ENCODE measurements at places on chromosomes 4 and X.

DNA sequence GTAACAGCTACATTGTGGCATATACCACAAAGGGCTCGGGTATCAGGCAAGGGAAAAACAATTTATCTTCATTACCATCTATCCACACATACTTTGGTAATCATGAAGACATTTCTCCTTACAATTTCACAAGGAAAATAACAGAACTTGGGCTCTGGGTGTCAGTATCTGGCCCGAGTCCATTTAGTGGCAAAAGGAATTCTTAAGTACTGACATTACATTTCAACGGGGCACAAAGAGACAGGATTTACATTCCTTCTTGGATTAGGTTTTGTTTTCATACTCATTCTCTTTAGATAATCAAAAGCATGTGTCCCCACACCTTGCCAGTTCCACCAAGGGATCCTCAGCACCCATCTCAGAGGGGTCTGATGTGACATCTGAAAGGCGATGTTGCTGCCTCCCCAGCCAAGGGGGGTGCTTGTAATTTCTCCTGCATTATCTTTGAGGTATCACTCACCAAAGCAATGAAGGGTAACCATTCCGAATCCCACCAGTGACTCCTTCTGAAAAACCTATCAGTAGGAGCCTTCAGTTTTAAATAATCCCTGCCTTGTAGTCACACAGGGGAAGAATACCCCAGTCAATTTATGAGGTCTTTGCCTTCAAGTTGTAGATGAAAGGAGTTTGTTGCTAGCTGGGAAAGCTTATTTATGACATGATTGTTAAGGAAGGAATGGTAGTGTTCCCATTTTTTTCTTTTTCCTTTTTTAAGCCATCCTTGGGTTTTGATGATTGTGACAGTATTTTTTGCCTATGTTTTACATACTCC, 118.6 kb downstream of the PALLD start:
- no peak for DNase-seq

GRCh38 chr4:24519649-24520048, 64.7 kb downstream of the DHX15 start:
- DNase-seq = no peak

GRCh38 chr4:123659262-123659661, 262.7 kb downstream of the SPRY1 start:
- no peak for DNase-seq

DNA sequence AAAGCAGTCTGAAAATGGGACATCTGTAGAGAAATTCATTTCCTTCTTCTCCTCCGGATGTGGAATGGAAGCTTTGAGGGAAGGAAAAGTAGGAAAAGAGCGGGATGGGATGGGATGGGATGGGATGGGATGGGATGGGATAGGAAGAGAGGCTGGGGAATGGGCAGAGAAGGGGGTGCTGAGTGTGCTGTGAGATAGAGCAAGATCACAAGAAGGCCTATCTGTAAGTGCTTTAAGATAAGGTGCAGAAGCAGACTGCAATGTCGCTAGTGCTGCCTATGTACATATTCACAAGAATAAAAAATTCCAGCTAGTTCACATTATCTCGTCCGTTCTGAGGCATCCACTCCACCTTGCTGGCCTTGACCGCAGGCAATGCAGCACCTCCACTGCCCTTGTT, 86.2 kb downstream of the IRF2 start:
- no peak for DNase-seq

DNA sequence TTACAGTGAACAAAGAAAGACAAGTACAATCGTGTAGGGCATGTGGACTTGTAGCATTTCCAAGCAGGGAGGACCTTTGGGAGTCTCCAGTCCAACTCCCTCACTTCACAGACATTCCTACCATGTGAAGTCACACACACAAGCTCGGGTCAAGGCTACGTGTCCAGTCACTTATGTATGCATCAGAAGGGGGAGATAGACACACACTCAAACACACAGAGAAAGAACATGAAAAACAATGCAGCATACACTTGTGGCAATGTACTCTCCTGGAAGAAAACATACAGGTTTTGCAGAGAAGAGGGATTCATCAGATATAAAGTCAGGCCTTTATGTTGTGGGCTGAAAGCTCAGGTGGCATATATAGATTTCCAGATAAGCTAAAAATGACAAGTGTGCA, 136.1 kb upstream of the MID1 start:
- DNase-seq = peak; percentile 34

DNA sequence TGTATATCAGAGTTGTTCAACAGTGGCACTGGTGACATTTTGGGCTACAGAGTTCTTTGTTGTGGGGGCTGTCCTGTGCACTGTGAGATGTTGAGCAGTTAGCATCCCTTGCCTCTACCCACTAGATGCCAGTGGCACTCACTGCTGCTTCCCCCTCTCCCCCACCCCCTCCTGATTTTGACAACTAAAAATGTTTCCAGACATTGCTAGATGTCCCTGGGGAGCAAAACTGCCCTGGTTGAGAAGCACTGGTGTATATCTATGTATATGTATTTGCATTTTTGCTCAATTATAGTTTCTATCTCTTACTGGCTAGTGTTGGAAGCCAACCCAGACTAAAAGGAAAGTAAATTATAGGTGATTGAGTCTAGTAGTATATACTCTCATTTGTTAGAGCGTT, 2.4 kb downstream of the TMEM131L start:
- no peak for DNase-seq

- DNase-seq = peak; percentile 30
Observed at GRCh38 chr4:186685767-186686183, 37.9 kb downstream of the FAT1 start.

DNA sequence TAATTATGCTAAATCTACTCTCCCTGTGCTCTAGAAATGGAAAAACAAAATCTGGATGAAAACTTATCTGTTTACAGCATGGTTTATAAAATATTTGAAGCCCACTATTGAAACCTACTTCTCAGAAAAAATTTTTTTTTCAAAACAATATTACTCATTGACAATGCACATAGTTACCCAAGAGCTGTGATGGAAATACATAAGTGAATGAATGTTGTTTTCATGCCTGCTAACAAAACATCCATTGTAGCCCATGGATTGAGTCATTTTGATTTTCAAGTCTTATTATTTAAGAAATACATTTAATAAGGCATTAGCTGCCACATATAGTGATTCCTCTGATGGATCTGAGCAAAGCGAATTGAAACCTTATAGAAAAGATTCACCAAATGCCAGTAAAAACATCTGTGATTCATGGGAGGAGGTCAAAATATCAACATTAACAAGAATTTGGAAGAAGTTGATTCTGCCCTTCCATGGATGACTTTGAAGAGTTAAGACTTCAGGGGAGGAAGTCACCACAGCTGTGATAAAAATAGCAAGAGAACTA, 144.7 kb upstream of the HHIP start:
- no peak for DNase-seq

- DNase-seq = no peak
Observed at GRCh38 chrX:68918202-68918601, 89.4 kb downstream of the EFNB1 start.

GRCh38 chrX:84363663-84364062, 138.6 kb downstream of the HDX start:
- no peak for DNase-seq

GRCh38 chr4:114926583-114926982, 186.8 kb downstream of the NDST4 start:
- DNase-seq = no peak

DNA sequence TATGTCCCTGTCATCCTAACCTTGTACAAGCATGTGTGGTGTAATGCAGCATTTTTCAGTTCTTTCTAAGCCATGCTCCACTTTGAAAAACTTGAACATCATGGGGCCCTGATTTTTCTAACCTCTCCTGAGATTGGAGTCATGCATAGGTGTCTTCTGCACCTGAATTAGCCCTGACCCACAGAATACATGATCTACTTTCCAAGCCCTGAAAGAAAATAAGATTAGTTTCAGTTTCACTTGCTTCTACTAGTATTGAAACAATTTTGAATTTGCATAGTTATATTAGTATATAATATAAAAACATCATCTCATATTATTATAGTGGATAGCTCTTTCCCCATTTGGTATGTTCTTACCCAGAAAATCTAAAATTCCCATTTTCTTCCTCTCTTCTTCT, 178.2 kb downstream of the HS3ST1 start:
- no peak for DNase-seq

- no peak for DNase-seq
Observed at GRCh38 chrX:65690057-65690855, 22.8 kb downstream of the MSN start.

DNA sequence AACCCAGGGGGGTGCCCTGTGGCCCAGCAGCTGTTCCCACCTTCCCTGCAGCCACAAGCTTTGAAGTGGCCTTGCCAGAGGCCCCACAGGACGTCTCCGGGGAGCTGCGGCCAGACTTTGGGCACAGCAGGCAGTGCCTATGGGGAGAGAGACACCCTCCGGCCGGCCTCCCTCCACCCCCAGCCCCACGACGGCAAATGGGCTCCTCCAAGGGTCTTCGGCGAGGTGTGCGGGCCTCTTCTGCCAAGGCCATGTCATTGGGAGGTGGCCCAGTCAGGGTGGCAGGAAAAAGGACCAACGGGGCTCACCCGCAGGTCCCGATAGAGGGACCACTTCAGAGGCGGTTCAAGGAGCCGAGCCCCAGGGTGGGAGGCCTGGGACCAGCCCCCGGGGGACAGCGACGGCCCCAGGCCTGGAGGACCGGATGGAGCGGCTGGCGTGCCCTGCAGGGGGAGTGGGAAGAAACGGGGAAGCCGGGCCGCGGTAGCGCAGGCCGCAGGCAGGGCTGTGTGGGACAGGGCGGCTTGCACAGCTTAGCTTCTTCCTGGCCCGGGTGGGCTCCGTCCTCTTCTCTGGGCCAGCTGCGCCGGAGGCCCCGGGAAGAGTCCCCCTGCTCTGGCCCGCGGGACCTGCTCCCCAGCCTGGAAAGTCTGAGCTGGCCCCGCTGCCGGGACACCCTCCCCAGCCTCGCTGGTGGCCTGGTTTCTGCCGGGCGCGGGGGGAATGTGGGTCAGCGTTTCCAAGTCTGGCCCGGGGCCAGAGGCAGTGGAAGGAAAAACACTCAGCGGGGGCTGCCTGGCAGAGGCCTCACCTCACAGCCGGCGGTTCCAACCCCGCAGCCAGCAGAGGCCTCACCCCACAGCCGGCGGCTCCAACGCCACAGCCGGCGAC, 21.9 kb upstream of the SPON2 start:
- DNase-seq = no peak

DNA sequence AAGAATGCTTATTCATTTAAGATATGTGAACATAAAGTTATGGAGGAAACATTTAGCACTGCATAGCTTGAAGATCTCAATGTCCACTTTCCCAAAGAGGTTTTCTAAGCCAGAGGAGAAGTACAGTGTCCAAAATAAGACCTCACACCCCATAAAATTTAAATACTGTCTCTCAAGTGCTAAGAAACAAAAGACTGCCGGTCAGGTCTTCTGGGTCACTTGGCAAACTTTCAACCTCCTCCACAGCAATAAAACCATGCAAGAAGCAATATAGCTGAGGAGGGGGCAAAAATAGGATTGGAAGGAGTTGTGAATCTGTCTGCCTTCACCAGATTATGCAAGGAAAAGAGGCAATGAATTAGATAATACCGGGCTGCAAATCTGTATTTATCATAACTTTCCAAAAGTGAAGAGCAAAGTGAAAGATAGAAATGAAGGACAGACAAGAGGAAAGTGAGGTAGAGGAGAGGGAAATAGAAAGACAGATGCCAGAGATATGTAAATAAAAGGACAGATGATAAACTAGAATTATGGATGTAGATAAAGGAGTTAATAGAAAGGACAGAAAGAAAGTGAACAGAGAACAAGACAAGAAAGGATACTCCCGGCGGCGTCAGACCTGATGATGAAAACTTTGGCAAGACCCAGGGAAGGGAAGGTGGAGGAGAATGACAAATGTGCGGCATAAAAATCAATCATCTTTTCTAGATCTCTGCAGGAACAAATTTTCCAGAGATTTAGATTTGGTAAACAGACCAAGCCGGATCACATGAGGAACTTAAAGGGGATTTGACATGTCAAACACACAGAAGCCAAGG, 152.7 kb upstream of the FAM241A start:
- DNase-seq = peak; percentile 34

- no peak for DNase-seq
Observed at GRCh38 chr4:10017037-10017893, 4.0 kb downstream of the SLC2A9 start.

DNA sequence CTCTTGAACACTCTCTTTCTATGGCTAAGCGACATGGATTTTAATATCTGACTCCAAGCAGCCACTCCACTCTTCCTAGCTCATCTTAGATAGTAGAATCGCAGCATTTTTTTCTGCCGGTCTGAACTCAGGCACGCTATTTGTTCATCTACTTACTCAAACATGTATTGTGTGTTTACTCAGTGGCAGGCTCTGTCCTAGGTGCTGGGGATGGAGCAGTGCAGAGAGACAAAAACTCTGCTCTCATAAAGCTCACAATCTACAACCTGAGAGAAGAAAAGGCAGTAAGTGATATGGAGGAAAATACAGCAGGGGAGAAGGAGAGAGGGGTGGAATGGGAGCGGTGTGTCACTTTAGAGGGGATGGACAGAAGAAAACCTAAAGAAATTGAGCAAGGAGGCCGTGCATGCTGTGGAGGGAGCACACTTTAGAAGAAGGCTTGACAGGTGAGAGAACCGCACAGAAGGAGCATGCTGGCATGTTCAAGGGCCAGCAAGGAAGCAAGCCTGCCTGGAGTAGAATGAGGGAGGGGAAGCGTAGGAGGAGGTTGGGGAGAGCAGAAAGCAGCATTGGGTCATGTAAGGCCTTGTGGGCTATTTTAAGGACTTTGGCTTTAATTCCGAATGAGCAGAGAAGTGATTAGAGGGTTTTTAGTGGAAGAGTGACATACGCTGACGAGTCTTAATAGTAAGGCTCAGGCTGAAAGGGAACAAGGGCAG, 132.0 kb downstream of the ANK2 start:
- no peak for DNase-seq

- no peak for DNase-seq
Observed at GRCh38 chr4:67714955-67715354, 14.0 kb upstream of the UBA6 start.

DNA sequence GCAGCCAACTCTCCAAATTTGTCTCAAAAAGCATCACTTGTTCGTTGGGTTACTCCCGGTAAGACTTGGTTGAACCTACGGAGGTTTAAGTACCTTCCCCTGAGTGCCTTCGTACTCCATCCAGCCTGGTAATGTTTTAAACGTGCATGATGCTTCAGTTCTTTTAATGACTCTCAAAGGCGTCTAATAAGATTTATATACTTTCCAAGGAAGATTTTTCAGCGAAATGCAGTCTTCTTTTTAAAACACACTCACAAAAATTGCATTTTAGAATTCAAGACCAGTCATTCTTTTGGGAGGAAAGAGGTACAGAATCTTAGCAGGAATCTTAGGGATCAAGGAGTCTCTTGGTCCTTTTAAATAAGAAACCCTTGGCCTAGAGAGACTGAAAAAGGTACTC, 430 bp upstream of the TRPC3 start:
- no peak for DNase-seq

- DNase-seq = no peak
Observed at GRCh38 chrX:1484638-1485019, 31.9 kb upstream of the ASMTL start.

- DNase-seq = no peak
Observed at GRCh38 chr4:79904331-79904730, 168.7 kb downstream of the ANTXR2 start.

- DNase-seq = no peak
Observed at GRCh38 chr4:117162976-117163375, 77.6 kb upstream of the TRAM1L1 start.

DNA sequence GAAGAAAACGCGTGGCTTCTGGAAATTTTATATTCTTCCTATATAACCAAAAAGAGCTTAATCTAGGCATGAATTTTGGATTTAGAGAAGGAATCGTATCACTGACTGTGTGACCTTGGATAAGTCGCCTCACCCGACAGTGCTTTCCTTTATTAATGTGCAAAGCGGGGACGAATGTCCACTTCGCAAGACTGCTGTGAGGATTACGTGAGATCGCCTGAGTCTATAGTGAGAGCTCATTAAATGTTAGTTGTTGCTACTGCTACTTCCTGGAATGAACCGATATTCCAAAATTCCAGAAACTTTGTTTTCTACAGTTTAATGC, 448 bp upstream of the TBC1D8B start:
- DNase-seq = no peak
